ENCODE measurements at places on chromosomes 12 and 14. TPM values are rescaled to one million over a fixed set of nuclear protein-coding genes. Genes with fewer than 3 reads are reported as not detected.

The TDRD9 gene
- 0.39 TPM for total RNA-seq

The FOXG1 gene
- not detected for total RNA-seq

The CDCA3 gene
- total RNA-seq: 15.3 TPM

The PRR4 gene
- 0.60 TPM for total RNA-seq

The CLEC4D gene
- not detected for total RNA-seq

The INSM2 gene
- total RNA-seq: not detected

The GTF2H3 gene
- 20.6 TPM for total RNA-seq

The TPPP2 gene
- total RNA-seq: 2.3 TPM

The PPFIA2 gene
- 2.6 TPM for total RNA-seq

The KLRK1 gene
- 4.4 TPM for total RNA-seq

The NUAK1 gene
- total RNA-seq: 4.9 TPM

The ESR2 gene
- 0.32 TPM for total RNA-seq

The PTPN21 gene
- 37.0 TPM for total RNA-seq

The SLCO1B1 gene
- total RNA-seq: not detected

The CCDC177 gene
- not detected for total RNA-seq

The HOTAIR gene
- total RNA-seq: not detected

The PLCZ1 gene
- total RNA-seq: not detected

The KRT77 gene
- total RNA-seq: not detected

The RIMBP2 gene
- total RNA-seq: 5.9 TPM

The NAV3 gene
- 0.90 TPM for total RNA-seq

The EPYC gene
- not detected for total RNA-seq

The RNU4-1 gene
- 3,130 TPM for total RNA-seq

The EVL gene
- 36.0 TPM for total RNA-seq

The STX2 gene
- total RNA-seq: 34.2 TPM

The ATF7IP gene
- total RNA-seq: 40.3 TPM

The RBP5 gene
- 2.5 TPM for total RNA-seq
